EH (cell line): ENCODE measurements at places on chromosomes 7 and 10.

DNA sequence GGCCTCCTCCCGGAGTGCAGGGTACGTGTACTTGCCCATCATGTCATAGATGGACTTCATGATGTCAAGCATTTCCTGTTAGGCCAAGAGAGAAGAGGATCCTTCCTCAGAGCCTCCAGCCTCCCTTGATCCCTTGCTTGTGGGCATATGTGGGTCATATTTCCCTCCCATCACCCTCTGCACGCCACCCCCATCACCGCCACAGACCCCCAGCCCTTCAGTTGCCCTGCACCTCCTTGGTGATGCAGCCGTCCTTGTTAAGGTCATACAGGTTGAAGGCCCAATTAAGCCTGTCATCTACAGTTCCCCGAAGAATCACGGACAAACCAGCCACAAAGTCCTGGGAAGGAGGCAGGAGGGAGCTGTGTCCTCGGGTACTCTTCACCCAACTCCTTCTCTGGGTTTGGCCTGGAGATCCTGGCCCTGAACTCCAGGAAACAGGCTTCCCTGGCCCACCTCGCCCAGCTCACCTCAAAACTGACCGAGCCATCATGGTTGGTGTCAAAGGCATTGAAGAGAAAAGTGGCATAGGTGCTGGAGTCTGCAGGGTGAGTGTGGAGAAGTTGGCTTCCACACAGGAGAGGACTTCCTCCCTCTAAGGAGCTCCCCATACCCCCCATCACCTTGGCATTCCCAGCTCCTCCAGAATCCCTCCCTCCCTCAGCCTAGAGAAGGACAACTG is 9.8 kb upstream of the OGA start:
- DNase-seq: no peak

DNA sequence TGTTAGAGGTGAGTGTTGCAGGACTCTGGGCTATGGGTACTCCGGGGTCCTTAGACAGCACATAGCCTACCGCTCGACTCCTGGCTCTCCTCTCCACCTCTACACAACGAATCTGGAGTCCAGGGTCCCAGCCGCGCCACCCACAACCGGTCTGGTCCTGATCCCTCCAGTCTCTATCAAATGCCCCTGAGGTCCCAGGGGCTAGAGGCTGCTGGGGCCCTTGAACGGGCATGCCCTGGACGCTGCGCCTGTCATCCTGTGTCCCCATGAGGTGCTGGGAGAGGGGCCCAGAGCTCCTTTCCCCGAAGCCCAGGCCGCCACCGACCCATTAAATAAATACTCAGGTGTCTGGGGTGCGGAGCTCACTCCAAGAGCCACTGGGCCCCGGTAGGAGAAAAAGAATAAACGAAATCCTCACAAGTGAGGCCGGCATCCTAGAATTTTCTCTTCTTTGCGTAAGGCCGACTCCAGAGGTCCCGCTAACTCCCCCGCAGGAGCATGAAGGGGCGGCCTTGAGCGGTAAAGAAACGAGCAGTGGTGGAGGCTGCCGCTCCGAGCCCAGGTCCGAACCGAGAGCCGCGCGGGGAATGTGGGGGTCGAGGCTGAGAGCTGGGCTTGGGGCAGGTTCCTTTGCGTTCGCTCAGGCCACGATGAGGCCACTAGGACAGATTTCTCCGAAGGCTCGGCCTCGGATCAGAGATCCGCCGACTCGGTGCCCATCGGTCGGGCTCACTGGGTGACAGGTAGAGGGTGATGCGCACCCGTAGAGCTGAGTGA is 166.7 kb downstream of the NRF1 start:
- no peak for DNase-seq

DNA sequence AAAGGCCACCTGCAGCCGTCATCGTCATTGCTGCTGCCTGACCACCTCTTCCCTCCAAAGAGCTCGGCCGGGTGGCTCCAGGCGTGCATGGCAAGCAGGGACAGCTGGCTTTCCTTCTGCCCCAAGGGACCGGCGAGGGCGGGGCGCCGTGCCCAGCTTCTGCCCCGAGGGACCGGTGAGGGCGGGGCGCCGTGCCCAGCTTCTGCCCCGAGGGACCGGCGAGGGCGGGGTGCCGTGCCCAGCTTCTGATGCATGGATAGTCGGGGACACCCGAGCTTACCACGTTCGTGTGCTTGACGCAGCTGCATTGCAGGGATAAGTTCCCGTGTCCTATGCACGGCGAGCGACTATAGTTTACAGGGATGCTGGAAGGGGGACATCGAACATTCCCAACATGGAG is 27.0 kb downstream of the CFAP46 start:
- no peak for DNase-seq

DNA sequence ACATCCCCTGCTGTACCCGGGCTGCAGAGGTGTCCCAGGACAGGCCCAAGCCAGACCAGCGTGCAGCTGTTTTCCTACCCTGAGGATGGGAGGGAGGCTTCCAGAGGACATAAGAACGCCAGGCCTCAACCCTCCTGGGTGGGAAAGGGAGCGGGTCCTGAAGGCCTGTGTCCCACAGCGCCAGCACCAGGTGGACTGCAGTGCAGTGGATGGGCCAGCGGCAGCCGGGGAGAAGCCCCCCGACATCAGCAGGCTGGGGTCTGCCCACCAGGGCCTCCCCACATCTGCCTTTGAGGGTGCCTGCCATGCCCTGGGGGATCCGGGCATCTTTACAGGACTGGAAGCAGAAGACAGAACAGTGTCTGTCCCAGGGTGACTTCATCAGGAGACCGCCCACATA is 22.8 kb upstream of the ZNF716 start:
- no peak for DNase-seq

GRCh38 chr7:1086588-1087464 is 1.1 kb upstream of the GPER1 start:
- peak; percentile 62 for DNase-seq

DNA sequence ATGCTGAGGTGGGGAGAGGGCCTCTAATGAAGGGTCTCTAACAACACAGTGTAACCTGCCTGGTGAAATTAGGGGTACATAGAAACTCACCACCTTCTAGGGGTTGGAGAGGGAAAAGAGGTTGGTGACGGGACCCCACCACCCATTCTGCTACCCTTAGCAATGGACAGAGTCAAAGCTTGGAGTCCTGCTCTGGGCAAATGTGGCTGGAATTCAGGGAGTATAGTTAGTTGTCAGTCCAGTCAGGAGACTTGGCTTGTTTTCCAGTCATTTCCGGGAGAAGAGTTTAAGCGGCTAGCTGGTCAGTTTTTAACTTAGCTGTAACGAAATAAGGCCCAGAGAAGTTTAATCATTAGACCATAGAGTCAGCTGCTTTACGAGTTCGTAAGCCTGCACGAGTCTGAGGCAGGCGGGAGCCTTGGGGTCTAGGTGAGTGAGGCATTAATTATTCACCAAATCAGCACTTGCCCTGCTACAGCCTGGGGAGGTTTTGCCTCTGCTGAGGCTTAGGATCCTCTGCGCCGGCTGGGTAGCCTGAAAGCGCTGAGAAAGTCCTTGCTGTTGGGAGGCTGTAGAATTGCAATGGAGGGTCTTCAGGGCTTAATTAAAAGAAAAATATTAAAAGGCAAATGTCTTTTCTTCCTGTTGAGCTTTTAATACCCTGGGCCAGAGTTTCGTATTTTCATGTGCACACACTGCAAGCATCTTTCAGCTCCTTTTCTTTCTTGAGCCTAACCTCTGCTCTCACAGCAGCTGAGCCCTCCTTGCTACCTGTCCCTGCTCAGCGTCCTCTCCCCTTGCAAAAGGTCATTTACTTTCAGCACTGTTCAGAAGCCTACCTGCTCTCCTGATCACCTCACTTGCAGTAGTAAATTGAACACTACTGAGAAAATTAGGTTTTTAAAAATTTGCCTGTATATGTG is 1.5 kb upstream of the LAMB1 start:
- peak; percentile 74 for DNase-seq

GRCh38 chr10:125871338-125871737 is 9.8 kb downstream of the DHX32 start:
- DNase-seq: peak; percentile 35

DNA sequence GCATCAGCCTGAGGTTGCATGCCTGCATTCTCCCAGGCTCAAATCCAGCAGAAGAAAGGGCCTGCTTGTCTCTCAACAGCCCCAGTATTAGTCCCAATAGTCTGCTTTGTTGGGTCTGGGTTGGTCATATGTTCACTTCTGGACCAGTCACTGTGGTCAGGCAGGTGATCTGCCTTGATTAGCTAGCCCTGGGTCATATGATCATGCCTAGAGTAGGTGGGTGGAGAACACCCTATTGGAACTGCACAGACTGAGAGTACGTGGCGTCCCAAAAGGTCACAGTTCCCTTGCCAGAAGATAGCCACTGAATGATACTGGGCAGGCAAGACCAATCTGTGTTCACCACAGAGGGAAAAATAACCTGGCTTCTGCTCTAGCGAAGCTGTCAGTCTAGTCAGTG is 80.1 kb downstream of the SH2D4B start:
- DNase-seq: no peak

GRCh38 chr10:24947304-24948097 is 4.9 kb downstream of the PRTFDC1 start:
- peak; percentile 47 for DNase-seq

GRCh38 chr10:71779641-71780040 is 6.3 kb upstream of the VSIR start:
- DNase-seq: no peak

GRCh38 chr10:88954458-88955083 is 2.0 kb upstream of the ACTA2 start:
- DNase-seq: no peak

- DNase-seq: no peak
Measured at GRCh38 chr7:49322476-49322875, 398.1 kb downstream of the CDC14C start.

DNA sequence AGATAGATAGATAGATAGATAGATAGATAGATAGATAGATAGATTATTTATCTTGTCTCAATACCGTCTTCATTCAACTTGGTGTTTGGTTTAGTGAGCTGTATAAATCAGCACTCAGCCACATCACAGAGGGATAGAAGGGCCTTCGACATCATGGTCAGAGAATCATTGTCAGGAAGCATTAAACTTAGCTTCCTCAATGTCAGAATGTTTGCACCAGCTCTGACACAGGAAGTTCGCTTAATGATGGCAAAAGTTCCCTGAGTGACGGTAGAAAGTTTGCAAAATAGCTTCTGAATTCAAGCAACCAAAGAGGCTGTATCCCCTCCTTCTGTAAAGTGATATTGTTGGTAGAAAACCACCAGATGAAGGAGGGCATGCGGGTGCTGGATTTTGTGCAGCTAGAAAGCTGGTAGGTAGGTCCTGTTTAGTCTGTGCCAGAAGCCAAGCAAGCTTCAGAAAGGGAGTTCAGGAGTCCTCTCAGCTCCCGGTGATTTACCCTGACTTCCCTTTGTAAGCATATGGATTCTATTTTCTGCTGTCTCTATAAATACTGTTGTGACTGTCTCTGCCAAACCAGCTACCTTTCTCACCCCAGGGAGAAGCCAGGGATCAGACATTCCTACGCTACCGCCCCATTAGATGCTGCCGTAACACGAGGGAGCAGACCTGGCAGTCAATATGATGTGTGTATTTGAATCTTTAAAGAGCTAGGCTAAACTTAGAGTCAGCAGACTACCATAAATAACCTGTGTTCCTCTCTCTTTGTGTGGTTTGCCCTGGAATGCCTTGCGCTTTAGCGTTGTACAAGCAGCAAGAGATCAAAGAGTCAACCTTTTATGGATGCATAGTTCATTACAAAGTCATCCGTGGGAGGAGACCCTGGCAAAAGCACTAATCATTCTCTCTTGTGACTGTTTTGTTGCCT is 200.5 kb upstream of the KIAA1217 start:
- no peak for DNase-seq
